Stimulated activated CD8-positive, alpha-beta memory T cell treated with anti-CD3 and anti-CD28 coated beads, Interleukin-4, amount 100 ng/mL, for 1 hour (primary cell): ENCODE measurements at places on chromosomes 5 and 9.
A peak's percentile ranks its signal among the peaks of the same experiment; 100 is the strongest.

GRCh38 chr9:100027543-100027942 is 71.3 kb downstream of the ERP44 start:
- no peak for DNase-seq

DNA sequence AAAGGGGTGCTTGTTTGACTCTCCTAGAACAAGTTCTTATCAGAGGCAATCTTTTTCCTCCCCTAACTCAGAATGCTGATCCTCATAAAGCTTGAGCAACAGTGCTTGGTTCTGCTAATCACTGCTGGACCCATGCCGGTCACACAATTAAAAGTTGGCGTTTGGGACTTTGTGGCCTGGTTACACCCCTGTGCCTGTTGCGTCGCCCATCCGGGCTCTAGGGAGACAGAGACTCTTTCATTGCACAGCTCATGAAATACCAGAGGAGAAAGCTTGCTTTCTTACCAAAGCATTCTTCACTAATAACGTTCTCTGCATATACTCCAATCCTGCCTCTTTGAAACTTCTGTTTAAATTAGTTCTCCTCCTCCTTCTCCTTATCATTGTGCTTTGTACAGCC is 301.1 kb downstream of the NR3C1 start:
- no peak for DNase-seq

DNA sequence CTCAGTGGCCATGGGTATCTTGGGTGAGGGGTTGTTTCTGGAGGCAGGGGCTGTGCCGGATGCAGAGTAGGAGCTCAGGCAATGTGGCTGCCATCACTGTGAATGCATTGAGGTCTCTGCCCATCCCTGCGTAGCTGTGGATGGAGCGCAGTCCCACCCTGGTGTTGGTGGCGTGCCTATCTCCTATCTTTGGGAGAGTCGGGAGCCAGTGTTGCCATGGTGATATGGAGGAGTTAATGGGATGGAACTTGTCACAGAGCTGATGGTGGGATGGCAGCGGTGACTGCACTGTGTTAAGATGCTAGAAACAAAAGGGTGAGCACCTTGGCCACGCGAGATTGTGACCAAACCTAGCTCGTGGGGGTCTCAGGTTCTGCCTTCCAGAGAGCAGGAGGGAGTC is 197.3 kb downstream of the MELK start:
- DNase-seq: no peak

DNA sequence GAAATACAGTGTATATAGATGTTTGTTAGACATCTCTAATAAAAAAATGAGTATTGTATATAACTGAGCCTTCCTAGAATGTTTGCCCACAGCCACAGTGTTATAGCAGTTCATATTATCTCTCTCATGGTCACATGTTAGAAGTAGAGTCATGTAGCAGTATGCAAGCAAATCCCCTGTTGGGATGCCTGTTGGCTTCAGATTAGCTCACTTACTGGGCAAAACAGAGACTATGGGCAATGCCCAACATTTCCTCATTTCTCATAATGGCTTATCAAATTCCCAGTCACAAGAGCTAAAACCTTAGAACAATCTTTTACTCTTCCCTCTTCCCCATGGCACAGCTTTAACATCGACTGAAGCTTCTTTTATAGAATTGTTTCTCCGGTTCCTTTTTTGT is 27.0 kb upstream of the PDCD1LG2 start:
- DNase-seq: no peak

DNA sequence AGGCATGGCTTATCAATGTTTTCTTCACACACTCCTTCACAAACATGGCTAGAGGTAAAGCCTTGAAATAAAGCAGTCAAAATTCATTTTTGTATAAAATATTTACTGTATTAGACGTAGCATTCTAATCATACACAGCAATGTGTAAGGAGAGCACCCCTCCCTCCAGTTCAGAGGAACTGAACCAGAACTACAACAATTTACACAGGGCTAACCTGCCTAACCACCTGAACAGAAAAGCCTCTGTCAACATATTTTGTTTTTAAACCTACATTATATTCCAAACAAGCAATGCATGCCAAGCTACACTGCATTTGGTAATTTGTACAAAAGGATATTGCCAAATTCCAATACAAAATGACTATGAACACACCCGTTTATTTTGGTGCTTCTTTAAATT is 41.6 kb downstream of the MLLT3 start:
- DNase-seq: no peak

GRCh38 chr5:881551-881935 is 11.1 kb downstream of the BRD9 start:
- DNase-seq: no peak

GRCh38 chr5:129771058-129771838 is 23.4 kb downstream of the MINAR2 start:
- peak; percentile 9 for DNase-seq

DNA sequence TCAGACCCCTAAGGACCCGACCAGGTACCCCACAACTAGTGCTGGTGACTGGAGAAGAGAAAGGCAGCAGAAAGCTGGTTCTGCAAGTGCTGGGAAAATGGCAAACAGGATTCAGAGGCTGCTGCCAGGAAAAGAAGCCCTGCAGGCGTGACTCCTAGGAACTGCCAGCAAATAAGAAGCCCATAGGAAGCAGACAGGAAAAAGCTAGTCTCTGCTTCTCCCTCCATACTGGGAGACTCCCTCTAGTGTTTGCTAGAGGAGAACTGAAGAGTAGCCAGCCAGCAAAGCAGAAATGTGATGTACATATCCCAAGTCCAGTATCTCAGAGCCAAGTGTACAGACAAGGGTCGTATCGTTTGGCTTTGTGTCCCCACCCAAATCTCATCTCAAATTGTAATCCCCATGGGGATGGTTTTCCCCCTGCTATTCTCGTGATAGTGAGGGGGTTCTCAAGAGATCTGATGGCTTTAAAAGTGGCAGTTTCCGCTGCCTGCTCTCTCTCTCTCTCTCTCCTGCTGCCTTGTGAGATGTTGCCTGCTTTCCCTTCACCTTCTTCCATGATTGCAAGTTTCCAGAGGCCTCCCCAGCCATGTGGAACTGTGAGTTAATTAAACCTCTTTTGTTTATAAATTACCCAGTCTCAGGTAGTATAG is 38.1 kb upstream of the TUSC1 start:
- DNase-seq: no peak

- no peak for DNase-seq
These were observed 7.2 kb upstream of the SLC31A2 start for GRCh38 chr9:113143432-113144227.

GRCh38 chr9:86116425-86116824 is 17.1 kb upstream of the GOLM1 start:
- DNase-seq: no peak

DNA sequence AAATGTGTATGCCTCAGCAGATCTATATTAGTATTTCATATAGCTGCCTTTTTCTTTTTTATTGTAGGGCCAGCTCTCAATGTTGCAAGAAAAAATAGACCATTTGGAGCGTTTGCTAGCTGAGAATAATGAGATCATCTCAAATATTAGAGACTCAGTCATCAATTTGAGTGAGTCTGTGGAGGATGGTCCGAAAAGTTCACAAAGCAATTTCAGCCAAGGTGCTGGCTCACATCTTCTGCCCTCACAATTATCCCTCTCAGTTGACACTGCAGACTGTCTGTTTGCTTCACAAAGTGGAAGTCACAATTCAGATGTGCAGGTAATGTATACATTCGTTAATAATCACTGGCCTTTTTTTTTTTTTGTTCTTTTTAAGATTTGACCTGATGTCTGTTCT is 23.7 kb downstream of the MAN2A1 start:
- DNase-seq: no peak
